ENCODE measurements at places on chromosomes 4 and X.

GRCh38 chr4:24984602-24985532 lies 45.9 kb downstream of the LGI2 start:
- no peak for DNase-seq

GRCh38 chrX:327660-328126 lies 9.1 kb upstream of the GTPBP6 start:
- no peak for DNase-seq

GRCh38 chr4:185847352-185848097 lies 35.5 kb upstream of the SORBS2 start:
- peak; percentile 26 for DNase-seq

DNA sequence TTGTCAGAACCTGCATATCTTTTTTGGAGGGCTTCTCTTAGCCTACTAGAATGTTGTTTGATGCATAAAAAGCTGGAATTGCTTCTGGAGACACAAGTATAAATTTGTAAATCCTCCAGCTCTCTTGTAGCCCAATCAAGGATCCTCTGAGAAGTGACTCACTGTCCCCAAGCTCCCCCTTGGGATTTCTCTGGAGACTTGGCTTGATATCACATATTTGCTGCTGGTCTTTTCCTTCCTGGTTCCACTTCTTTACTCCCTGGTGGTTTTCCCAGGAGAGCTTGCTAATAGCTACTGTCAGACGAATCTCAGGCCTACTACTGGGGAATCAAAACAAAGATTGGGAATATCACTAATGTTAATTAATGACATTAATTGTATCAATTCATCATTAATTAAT lies 173.1 kb downstream of the STK32B start:
- no peak for DNase-seq

GRCh38 chr4:8578717-8579116 lies 1.5 kb upstream of the GPR78 start:
- no peak for DNase-seq

DNA sequence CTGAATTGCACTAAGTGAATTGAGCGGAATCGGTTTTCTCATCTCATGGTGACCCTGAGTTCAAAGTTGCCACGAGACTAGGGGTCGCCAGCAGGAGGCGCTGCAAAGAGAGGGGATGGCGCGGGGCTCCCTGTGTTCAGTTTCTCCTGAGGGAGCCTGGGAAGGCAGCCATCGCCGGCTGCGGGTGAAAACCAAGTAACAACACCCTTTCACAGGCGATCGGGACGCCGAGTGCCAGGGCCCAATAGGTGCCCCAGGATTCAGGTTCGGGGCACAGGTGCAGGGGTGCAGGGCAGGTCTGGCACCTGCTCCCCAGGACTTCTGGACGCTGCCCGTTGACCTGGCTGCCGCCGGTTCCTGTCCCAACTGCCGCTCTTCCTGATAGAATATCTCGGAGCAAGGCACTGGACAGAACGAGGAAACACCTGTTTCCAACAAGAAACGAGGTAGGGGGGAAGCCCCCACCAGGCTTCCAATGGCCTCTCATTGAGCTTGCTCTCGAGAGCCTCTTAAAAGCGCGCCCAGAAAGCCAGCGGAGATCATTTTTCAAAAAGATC lies 1.1 kb upstream of the FGF16 start:
- DNase-seq, result no peak

DNA sequence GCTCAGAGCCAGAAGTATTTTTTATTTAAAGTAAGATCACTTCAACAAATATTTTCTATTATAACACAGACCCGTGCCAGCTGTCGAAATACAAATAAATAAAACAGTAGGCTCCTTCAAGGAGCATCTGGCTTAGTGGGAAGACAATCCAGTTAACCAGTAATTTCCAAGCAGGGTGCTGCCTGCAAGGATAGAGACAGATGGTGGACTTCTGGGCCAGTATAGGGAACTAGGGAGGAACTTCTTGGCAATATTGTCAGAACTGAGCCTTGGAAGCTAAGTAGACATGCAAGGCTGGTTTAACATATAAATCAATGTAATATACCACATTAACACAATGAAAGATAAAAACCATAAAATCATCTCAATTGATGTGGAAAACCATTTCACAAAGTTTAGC lies 17.0 kb upstream of the MTMR1 start:
- no peak for DNase-seq

- no peak for DNase-seq
These were observed 8.0 kb upstream of the DRD5 start for GRCh38 chr4:9773471-9773870.

- DNase-seq, result no peak
These were observed 1345.5 kb downstream of the TECRL start for GRCh38 chr4:63063760-63064159.

DNA sequence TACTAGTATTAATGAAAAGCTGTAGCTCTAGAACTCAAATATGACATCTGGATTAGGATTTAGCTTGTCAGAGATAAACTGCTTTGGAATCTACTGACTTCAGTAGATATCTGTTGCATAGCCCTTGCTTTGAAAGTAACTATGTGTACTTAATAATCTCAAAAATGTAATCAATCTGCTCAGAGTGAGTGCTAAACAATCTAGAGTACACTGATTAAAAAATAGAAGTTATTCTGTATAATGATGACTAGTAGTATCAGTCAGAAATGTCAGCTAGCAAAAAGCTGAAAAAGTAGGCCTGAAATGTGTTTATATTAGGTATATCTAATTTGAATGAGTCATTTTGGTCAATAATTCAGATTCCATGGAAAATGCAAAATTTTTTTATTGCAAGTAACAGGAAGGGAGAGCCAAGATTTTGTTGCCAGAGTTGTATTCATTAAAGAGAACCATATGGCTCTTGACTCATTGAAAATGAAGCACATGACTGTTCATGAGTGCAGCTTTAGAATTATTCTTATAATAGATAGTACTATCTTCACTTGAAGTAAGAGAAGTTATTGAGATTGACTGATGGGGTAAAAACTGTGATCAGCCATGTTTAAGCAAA lies 20.0 kb downstream of the CLCN3 start:
- no peak for DNase-seq

- no peak for DNase-seq
These were observed 32.2 kb downstream of the FNIP2 start for GRCh38 chr4:158801066-158801465.

DNA sequence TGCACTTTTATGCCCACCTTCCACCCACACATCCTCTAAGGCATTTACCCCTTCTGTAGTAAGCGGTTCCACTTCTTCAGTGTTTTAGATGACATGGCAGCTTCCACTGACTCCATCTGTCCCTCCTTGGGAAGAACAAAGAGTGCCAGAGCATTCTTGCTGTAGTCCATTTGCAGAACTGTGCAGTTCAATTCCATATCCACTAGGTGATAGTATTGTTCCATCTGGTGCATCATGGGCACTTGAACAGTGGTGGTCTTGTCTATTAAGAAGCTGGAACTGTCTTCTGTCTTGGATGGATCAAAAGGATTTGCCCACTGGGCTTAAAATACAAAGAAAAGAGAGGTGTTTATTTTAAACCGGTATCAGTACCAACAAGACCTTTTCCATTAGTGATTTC lies 3.5 kb downstream of the SERPINA7 start:
- DNase-seq, result no peak

- DNase-seq, result no peak
These were observed 688.0 kb downstream of the PCDH7 start for GRCh38 chr4:31408121-31408520.

- no peak for DNase-seq
These were observed 71.2 kb upstream of the GRID2 start for GRCh38 chr4:92232566-92232965.

GRCh38 chr4:91681544-91681943 lies 622.2 kb upstream of the GRID2 start:
- no peak for DNase-seq

All from 8988T (cell line).